ENCODE measurements at places on chromosomes 7 and 10. TPM values are rescaled to one million over a fixed set of nuclear protein-coding genes. Genes with fewer than 3 reads are reported as not detected.
A peak's percentile ranks its signal among the peaks of the same experiment; 100 is the strongest.

GRCh38 chr10:21715531-21716195 is 181.6 kb downstream of the MLLT10 start:
- DNase-seq: no peak

DNA sequence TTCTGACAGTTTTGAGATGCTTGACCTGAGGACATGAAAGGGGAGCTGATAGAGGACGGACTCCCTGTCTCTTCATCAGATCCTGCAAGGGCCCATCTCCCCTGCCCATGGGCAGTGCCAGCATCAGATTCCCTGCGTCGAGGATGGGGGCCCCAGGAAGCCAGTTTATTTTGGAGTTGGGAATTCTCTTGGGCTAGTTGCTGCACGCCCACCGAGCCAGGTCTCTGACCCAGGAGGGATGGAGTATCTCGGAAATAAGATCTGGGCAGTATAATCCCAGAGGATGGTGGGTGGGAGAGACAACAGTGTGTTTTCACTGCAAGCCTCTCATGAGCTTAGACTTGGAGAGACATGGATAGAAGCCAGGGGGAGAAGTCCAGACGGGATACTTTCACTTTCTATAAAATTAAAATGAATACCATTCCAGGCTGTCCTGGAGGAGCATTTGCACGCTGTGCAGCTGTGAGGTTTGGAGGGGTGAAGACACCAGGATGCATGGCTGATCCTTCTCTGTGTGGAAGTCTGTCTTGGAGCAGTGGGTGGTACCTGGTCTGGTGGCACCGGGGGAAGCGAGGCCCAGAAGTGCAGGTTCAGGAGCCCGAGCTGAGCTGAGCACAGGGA is 25.8 kb downstream of the DOCK1 start:
- DNase-seq: no peak

DNA sequence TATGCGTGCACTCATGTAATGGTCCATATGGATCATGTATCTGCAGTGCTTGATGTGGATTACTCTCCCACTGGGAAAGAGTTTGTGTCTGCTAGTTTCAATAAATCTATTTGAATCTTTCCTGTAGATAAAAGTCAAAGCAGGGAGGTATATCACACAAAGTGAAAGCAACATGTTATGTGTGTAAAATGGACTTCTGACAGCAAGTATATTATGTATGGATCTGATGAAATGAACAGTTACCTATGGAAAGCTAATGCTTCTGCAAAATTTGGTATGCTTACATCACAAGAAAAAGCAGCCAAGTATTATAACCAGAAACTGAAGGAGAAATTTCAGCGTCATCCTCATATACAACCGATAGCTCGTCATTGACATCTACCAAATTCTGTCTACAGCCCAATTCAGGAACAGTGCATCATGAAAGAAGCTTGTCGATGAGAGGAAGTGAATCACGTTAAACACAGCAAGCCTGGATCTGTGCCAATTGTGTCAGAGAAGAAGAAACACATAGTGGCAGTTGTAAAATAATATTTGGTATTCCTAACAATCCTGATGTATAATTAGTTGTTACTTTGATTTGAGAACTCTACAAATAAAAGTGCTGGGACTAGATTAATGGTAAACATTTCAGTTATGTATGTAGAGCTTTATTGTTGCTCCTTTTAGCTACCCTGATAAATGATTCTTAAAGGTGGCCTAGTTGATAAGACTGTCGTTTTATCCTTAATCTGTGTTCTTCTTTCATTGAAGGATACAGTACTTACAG is 14.2 kb upstream of the SYPL1 start:
- DNase-seq: peak; percentile 77

DNA sequence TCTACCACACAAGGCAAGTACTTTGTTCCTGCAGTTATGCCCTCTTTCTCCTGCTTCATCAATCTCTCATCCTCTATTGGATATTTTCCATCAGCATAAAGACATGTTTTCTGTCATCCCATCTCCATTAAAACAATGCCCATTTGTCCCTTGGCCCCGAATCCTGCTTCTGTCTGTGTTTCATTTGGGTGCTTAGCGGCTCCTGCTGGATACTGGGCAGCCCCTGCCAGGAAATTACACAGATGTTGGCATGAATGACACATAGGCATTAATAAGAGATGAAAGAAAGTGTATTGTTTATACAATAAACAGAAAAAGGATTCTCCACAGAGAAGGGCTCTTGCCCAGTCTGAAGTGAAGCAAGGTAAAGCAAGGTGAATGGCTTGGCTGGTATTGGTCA is 765.3 kb downstream of the REEP3 start:
- DNase-seq: no peak

GRCh38 chr7:91656541-91657482 is 223.7 kb downstream of the MTERF1 start:
- no peak for DNase-seq

GRCh38 chr10:22005763-22006162 is 2.2 kb upstream of the DNAJC1 start:
- DNase-seq: no peak

- DNase-seq: no peak
Measured at GRCh38 chr10:27100813-27101347, 586 bp upstream of the ANKRD26 start.

DNA sequence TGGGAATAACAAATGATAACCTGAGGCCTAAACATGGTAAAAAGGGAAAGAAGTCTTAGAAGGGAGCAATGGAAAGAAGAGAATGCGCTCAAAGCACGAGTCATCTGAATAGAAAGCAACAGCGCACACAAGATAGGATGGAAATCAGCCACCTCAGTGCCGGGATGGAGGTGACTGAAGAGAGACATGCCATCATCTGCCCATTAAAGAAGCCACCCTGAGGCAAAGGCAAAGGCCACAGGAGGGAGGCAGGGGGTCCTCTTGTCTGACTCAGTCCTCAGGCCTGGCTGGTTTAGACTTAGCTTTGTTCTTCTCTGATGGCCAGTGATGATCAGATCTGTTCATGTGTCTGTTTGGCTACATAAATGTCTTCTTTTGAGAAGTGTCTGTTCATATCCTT is 180.6 kb downstream of the CHCHD3 start:
- DNase-seq: no peak

CDH23 gene
- total RNA-seq: under 0.01 TPM

FAM131B gene
- total RNA-seq: 0.13 TPM
